ENCODE measurements at places on chromosomes 13 and 19. TPM values are rescaled to one million over a fixed set of nuclear protein-coding genes. Genes with fewer than 3 reads are reported as not detected.

ZNF726 gene
- polyA plus RNA-seq, result 6.8 TPM

KLHL1 gene
- 191 TPM for polyA plus RNA-seq

OR4F17 gene
- polyA plus RNA-seq, result not detected

CYP4F8 gene
- polyA plus RNA-seq, result not detected

ZNF227 gene
- polyA plus RNA-seq, result 7.1 TPM

GFY gene
- polyA plus RNA-seq, result 0.67 TPM

IL4I1 gene
- polyA plus RNA-seq, result not detected

ERVV-1 gene
- polyA plus RNA-seq, result not detected

ZNF836 gene
- 18.1 TPM for polyA plus RNA-seq

POMP gene
- polyA plus RNA-seq, result 499 TPM

ZNF888 gene
- 0.38 TPM for polyA plus RNA-seq

OLFM4 gene
- polyA plus RNA-seq, result 0.66 TPM

NMRK2 gene
- not detected for polyA plus RNA-seq

TGFBR3L gene
- polyA plus RNA-seq, result 4.5 TPM

DGKH gene
- 125 TPM for polyA plus RNA-seq

NLRP5 gene
- not detected for polyA plus RNA-seq

CGB2 gene
- not detected for polyA plus RNA-seq

ZBTB32 gene
- polyA plus RNA-seq, result not detected

SMIM44 gene
- polyA plus RNA-seq, result not detected

IZUMO1 gene
- polyA plus RNA-seq, result 1.9 TPM

ZNF808 gene
- 13.8 TPM for polyA plus RNA-seq

MEIS3 gene
- polyA plus RNA-seq, result 0.31 TPM

MAST1 gene
- 5.0 TPM for polyA plus RNA-seq

ZNF816 gene
- 1.2 TPM for polyA plus RNA-seq

ZSCAN4 gene
- polyA plus RNA-seq, result not detected

ZSCAN18 gene
- 24.8 TPM for polyA plus RNA-seq

MCEMP1 gene
- not detected for polyA plus RNA-seq

ZNF784 gene
- polyA plus RNA-seq, result 0.16 TPM

ERICH4 gene
- polyA plus RNA-seq, result not detected

DNASE2 gene
- polyA plus RNA-seq, result 1.5 TPM

ZNF844 gene
- polyA plus RNA-seq, result 5.2 TPM

UPK1A gene
- 0.27 TPM for polyA plus RNA-seq

SLC10A2 gene
- polyA plus RNA-seq, result not detected

ZNF177 gene
- polyA plus RNA-seq, result 10.9 TPM
